Non-pigmented ciliary epithelial cell (primary cell): ENCODE measurements at places on chromosomes 11 and 22.
A peak's percentile ranks its signal among the peaks of the same experiment; 100 is the strongest.

- DNase-seq = no peak
These were observed 150.4 kb downstream of the WNT7B start for GRCh38 chr22:45826520-45826919.

DNA sequence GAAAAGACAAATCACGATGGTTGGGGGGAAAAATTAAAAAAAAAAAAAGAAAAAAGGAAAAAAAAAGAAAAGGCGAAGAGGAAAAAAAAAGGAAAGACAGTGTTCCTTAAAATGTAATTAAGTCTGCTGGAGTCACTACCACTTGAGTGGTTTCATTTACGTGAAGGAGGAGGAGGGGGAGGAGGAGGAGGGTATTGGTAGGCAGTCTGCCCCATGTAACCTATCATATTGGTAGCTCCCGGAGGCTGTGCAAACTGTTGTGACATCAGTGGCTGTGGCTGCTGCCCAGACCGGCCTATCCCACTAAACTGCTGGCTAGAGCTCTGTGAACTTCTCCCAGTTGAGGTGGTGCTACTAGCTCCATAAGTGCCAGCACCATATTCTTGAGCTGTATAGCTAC, 17.9 kb downstream of the KDELR3 start:
- no peak for DNase-seq

DNA sequence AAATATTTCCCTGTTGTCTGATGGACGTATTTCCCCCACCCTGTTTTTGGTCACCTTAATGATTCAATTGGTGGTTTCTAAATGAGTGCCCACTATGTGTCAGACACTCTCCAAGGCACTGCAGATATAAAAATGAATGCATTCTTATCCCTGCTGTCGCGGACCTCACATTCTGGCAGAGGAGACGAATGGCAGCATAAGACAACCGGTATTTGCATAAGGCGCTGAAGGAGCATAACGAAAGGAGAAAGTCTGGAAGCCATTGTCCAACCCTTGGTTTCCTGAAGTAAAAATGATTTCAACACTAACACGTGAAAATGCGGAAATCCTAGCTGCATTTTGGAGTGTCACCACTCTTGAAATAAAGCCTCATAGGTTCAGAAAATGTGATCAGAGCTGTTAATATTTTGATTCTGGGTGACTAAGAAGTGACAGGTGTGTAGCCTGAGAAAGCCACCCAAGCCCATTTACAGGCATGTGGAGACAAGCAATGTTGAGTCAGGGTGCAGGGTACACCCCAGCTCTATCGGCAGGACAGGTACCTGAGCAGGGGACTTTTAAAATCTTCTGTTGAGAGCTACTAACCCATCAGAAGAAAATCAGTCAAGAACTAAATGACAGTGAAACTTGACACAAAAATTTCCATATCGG, 10.1 kb upstream of the GAB2 start:
- DNase-seq = no peak

- no peak for DNase-seq
These were observed 50.8 kb upstream of the PHOX2A start for GRCh38 chr11:72294616-72295395.

GRCh38 chr11:108541531-108541930, 43.3 kb upstream of the POGLUT3 start:
- no peak for DNase-seq

- no peak for DNase-seq
These were observed 132.8 kb upstream of the PITPNB start for GRCh38 chr22:28051787-28052356.

DNA sequence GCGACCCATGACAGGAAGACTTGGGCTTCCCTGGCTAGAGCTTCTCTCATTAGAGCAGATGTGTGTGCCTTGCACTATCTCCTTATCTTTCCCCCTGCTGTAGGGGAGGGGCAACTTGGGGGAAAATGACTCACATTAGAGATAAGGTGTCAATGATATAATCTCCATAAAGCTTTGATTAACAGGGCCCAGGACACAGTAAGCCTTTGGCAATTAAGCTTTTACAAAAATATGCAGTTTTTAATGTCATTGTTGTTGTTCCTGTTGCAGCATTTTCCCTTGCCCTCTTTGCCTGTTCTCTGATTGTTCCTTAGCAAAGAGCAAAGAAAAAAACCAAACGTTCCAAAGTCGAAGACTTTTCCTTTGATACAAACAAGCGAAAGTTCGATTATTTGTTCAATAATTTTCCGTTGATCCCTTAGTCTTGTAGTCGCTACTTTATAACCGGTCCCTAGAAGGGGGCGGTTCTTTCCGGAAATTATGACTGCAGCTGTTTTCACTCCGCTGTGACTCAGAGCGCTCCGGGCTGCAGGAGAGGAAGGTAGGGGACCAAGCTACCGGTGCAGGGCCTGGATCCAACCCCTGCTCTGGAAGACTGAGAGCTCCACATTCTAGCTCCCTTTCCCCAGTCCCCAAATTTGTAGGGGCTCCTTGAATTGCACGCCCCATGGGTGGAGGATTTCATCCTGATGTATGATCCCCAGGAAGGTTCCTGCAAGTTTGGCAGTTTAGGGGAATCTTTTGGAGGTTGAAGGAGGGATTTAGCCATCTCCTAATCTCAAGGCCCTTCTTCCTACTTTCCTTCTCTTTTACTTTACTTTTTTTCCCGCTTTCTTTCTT, at the start of gene VWA5A:
Gene VWA5A, plus strand, starts transcription at position 509 of the 840 bp plus-strand sequence. CDS start 2,062 bp downstream, outside the sequence.
- peak; percentile 60 for DNase-seq

- DNase-seq = no peak
These were observed 979 bp downstream of the ZBED5 start for GRCh38 chr11:10856689-10857458.

GRCh38 chr11:74341921-74342320, 30.5 kb upstream of the P4HA3 start:
- no peak for DNase-seq

GRCh38 chr11:4830909-4831308, 9.8 kb downstream of the OR51F2 start:
- no peak for DNase-seq

DNA sequence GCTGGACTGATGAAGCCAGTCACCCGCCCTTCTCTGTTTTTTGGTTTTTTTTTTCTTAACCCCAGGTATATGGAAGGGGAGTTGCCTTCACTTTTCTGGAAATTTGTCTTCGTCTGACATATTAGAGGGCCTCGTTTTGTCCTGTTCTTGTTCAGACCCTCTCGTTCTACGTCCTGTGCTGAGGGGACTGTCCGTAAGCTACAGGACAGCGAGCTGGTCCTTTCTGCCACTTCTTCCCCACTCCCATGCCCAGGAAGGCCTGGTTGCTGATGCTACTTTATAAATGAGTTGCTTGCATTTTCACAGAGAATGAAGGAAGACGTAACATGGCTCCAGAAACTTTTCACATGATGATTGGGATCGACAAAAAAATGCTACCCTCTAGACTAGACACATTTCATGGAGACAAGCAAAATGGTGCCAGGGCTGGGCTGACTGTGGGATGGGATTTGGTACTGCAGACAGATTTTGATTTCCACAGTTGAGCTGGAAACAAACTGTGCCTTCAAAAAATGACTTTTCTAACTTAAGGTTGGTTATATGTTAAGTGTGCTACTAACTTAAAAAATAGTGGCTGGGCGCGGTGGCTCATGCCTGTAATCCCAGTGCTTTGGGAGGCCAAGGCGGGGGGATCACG, 27.2 kb upstream of the CRKL start:
- DNase-seq = no peak

DNA sequence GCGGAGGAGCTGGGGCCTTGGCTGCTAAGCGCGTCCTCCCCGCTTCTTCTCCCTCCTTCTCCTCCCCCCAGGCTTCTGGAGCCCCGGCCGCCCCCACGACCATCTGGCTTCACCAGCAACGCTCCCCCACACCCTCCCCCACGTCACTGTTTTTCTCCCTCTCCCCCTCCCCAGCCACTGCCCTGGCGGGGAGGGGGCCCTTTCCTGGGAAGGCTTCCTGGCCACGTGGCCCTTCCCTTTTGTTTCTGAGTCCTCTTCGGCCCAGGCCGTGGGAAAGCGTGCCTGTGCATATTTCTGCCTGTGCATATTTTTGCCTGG, 27.7 kb downstream of the RTN4R start:
- no peak for DNase-seq

- DNase-seq = no peak
These were observed 8.9 kb downstream of the SIDT2 start for GRCh38 chr11:117187428-117187798.

- no peak for DNase-seq
These were observed 19.1 kb downstream of the PIK3C2A start for GRCh38 chr11:17188675-17189074.

- DNase-seq = no peak
These were observed 397.7 kb downstream of the TBC1D22A start for GRCh38 chr22:47160141-47160541.

- DNase-seq = no peak
These were observed 41.0 kb downstream of the CSF2RB start for GRCh38 chr22:36954251-36955014.

GRCh38 chr11:126061707-126062678, 673 bp downstream of the CDON start:
- no peak for DNase-seq

GRCh38 chr22:50469377-50470305, 5.2 kb downstream of the SBF1 start:
- DNase-seq = no peak

DNA sequence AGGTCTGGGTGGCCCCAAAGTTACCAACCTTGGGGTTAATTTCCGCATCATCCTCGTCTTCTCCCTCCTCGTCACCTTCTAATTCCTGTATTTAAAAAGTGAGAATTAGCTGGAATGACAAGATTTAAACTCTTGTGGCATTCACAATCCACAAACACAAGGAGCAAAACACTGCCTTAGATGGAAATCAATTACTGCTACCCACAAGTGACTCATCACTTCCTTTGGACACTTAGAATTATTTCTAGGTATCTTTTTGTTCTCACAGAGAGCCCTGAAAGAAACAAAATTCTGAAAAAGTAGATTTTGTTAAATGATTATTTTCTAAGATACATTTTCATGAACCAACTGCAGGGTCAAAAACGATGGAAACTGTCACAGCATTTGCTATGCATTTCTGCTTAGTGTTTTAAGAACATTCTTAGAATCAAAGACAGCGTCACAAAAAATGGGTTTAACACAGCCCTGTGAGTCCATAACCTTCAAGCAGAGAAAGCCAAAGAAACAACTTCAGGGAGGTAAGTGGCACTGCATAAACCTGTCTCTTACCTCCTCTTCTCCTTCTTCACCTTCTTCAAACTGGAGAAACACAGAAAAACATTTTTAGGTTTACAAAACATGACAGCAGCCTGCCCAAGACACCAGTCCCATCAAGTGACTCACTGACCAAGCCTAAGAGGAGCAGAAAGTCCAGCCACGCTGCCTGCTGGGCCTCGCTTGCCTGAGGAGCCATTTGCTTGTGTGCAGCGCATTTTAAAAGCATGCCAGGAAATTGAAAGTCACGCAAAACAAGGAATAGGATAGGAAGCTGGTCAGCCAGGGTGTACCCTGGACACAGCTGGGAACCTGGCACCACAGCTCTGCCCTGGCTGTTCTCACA, 22.3 kb upstream of the PHLDA2 start:
- no peak for DNase-seq

DNA sequence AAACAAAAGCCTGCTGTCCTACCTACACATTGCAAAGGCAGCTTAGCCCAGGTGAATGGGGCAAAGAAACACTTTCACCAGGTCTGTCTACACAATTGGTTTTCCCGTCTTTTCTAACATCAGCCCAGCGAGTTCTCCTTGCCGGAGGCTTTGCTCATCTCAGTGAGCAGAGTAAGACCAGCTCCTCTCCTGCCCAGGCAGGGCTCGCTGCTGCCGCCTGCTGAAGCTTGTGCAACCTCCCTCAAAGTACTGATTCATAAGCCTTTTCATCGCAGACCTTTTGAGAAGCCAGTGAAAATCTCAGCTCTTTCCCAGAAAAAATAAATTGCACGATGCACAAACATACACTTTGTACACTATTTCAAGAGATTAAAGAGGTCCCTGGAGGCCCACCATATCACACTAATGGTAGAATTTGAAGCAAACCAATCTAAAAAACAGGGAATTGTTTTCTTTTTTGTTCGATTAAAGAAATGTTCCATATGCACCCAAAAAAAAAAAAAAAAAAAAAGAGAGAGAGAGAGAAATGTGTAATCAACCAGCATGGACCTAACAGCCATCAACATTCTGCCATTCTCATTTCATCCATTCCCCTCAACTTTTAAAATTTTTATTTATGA, 328.1 kb upstream of the MPPED2 start:
- no peak for DNase-seq

- DNase-seq = no peak
These were observed 15.0 kb downstream of the CDC45 start for GRCh38 chr22:19494676-19495173.

GRCh38 chr11:13012056-13012661, 3.0 kb downstream of the RASSF10 start:
- no peak for DNase-seq

DNA sequence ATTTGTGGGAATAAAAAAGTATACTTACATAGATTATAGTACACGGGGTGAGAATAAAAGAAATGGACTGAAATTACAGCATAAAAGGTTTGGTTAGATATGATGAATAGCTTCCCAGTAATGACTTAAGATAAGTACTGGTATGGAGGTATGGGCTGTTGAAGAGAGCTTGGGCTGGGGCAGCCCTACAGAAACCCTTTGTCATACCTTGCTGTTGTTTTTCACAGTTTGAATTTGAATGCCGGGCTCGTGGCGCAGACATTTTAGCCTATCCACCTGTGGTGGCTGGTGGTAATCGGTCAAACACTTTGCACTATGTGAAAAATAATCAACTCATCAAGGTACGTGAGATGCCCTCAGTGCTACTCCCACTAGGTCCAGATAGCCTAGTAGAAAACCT, 42.3 kb upstream of the RBX1 start:
- no peak for DNase-seq

DNA sequence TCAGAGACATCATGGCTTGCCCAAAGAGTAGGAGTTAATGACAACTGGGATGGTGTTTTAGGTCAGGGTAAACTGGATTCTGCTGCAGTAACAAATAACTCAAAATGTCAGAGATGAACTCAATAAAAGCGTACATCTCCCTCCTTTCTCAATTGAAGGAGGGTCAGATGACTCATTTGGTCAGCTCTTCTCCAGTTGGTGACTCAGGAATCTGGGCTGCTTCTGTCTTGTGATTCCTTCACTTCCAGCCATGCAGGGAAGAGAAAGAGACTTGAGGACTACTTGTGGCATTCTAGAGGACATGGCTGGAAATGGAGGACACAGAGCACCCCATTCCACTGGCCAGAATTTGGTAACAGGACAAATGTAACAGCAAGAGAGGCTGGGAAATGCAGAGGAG, 3.2 kb upstream of the SYT13 start:
- DNase-seq = peak; percentile 27
